ENCODE measurements at places on chromosomes 7 and 10.

DNA sequence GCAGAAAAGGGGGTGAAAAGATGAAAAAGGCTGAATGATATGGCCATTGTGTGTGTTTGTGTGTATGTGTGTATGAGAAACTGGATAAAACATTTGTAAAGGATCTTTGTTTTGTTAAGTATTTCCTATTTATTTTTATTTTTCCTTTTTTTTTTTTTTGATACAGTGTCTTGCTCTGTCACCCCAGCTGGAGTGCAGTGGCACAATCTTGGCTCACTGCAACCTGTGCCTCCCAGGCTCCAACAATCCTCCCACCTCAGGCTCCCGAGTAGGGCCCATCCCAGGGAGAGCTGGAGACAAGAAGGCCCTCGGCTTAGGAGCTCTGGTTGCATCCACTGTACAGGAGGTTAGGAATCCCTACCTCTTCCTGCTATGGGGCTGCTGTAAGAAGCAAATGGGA, 6.9 kb upstream of the CALML5 start:
- DNase-seq: peak; percentile 24

DNA sequence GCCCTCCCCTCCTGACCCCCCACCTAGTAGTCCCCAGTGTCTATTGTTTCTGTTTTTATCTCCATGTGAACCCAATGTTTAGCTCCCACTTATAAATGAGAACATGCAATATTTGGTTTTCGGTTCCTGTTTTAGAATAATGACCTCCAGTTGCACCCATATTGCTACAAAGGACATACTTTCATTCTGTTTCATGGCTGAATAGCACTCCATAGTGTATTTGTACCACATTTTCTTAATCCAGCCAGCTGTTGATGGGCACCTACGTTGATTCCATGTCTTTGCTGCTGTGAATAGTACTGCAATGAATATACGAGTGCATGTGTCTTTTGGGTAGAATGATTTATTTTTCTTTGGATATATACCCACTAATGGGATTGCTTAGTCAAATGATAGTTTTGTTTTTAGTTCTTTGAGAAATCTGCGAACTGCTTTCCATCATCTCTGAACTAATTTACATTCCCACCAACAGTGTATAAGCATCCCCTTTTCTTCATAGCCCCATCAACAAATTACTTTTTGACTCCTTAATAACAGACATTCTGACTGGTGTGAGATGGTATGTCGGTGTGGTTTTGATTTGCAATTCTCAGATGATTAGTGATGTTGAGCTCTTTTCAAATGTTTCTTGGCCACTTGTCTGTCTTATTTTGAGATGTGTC, 128.4 kb upstream of the PHYHIPL start:
- DNase-seq: no peak

DNA sequence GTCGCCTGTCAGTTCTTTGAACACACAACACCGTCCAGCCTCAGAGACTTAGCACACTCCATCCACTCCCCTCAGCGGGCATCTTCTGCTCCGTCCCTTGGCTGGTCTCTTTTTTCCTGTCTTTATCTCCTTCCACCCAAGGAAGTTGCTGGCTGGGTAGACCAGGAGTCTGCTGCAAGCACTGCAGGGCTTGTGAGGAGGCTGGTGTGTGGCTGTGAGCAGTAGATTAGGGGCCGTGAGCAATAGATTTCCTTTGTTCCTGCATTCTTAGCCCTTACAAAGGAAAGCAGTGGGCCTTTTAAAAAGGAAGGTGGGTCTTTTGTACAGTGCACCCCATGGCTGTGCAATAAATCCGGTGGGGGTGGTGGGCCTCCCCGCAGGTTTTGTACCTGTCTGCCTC, 100.3 kb upstream of the BTBD16 start:
- no peak for DNase-seq

- DNase-seq: no peak
These were observed 57.3 kb downstream of the INPP5F start for GRCh38 chr10:119782981-119783664.

DNA sequence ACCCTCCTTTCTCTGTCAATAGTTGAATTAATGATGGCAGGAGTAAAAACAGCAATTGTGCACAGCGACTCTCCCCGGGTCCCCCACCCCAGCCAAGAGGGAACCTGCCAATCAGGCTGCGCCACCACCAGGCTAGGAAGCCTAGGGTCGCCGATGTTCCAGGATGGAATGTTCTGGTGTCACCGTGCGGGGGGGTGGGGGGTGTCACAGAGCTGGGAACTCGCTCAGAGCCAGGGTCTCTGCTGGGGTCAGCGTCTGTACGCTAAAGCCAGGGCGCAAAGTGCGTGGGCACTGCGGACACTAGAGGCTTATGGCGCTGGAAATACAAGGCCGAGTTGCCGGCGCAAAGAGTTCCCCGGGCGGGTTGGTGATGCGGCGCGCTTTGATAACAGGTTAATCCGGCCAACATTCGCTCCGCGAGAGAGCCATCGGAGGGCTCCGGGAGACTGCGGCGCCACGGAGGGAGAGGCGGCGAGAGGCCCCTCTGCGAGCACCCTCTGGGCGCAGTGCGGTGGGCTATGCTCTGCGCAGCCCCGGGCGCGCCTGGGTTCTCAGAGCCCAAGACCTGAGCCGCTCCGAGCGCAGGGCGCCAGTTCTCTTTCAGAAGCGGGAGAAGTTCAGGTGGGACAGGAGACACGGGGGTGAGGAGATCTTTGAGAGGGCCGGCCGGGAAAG, 192.3 kb downstream of the EMX2 start:
- no peak for DNase-seq

GRCh38 chr7:54394834-54395233, 147.3 kb upstream of the VSTM2A start:
- no peak for DNase-seq

GRCh38 chr10:14089556-14090292, 241.0 kb downstream of the FRMD4A start:
- no peak for DNase-seq

GRCh38 chr10:122249991-122250750, 20.9 kb upstream of the BTBD16 start:
- peak; percentile 64 for DNase-seq

DNA sequence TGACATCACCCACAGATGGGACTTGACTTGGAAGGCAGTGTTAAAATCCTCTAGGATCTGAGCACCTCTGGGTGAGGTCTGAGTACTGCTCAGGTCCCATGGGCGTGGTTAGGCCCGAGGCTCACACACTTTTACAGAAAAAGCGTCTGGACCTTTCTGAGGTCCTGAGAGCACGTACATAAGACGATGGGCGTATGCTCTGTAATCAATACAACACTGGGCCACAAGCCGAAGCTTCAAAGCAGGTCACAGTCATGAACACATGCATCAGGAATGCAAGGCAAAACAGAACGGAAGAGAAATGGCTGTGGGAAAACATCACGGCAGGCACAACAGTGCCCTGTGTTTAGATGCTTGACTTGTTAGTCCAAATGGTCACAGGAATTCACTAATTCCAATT, 112.2 kb downstream of the LARP4B start:
- DNase-seq: no peak

GRCh38 chr10:74901867-74902450, 75.6 kb downstream of the KAT6B start:
- no peak for DNase-seq

- DNase-seq: no peak
These were observed 647.7 kb downstream of the GRM8 start for GRCh38 chr7:126605056-126605455.

- DNase-seq: no peak
These were observed 111.7 kb upstream of the MBL2 start for GRCh38 chr10:52883996-52884871.

DNA sequence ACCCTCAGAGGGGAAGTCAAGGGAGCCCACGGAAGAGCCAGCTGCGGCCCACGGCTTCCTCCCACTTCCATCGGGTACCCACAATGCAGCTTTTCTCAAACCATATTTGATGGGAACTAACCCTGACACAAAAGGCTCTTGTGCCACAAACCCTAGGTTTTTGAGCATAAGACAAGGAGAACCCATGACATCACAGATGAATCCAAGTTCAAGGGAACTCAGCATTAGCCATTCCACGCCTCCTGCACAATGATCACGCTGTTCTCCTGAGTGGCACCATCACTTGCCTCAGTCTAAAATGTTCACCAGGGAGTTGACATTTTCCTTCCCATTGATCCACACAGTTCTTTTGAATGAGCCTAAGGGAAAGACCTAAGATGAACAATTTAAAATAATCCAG, 70.4 kb downstream of the ITIH5 start:
- no peak for DNase-seq

DNA sequence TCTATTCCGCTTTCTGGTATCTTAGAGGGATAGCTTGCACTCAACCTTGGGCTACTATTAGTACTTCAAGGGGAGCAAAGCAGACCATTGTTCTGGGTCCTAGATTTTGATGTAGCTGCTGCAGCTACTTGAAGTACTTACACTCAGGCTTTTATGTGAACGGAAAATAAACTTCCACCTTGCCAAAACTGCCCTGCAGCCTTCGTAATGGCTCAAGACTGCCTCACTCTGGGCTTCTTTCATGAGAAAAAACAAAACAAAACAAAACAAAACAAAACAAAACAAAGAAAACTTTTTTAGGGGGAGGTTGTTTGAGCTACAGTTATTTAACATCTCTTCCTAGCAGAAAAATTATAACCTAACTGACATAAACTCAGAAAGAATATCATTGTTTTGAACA, 19.4 kb upstream of the EPHB6 start:
- DNase-seq: no peak

DNA sequence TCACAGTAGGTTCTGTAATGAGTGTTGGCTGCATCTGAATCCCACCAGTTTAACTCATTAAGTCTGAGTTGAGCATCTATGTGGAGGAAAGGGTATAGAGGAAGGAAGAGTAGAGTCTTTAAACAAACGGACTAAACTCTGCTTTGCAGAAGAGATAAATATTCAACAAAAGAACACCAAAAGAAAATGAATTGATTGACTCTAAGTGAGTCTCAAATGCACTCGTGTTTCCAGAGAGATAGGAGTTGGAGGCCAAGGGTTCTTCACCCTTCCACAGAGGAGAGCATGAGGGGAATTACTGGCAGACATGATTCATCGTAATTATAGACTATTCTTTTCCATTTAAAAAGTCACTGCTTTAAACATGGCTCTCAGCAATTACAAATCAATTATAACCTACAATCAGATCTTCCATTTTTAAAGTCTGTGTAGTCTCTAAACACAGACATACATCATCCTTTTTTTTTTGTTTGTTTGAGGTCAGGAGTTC, 56.3 kb downstream of the PLPP4 start:
- no peak for DNase-seq

- DNase-seq: no peak
These were observed 7.7 kb downstream of the ASB10 start for GRCh38 chr7:151179287-151179860.

- DNase-seq: peak; percentile 82
These were observed 509.0 kb upstream of the PODXL start for GRCh38 chr7:132065193-132065988.

- no peak for DNase-seq
These were observed 2.4 kb upstream of the ECHS1 start for GRCh38 chr10:133375357-133376115.

DNA sequence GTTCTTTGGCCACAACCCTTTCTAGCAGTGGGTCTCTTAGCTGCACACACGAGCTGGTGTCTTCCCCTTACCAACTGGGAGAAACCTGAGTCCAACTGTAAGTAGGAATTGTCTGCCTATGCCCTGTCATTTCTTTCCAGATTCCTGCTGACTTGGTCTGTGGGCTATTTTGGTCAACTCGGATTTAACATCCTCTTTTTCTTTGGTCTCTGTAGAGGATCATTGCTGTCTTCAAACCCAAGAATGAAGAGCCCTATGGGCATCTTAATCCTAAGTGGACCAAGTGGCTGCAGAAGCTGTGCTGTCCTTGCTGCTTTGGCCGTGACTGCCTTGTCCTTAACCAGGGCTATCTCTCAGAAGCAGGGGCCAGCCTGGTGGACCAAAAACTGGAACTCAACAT, 10.3 kb downstream of the PI4K2A start:
- no peak for DNase-seq

DNA sequence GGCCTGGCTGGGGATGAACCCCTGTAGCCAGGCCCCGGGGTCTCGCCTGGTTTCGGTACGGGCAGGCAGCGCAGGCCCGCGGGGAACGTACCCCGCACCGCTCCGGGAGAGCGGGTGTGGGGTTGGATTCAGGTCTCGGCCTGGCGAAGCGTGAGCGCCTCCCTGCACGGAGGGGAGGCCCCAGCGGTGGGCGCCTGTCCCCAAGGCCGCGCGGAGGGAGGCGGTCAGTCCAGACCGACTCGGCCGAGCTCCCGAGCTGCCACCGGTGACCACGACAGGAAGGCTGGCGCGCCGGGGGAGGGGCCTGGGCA, 378 bp upstream of the INPP5F start:
- no peak for DNase-seq

GRCh38 chr7:1671594-1672451, 1.7 kb downstream of the ELFN1 start:
- peak; percentile 48 for DNase-seq

GRCh38 chr10:67807855-67808456, 30.0 kb downstream of the DNAJC12 start:
- DNase-seq: no peak

DNA sequence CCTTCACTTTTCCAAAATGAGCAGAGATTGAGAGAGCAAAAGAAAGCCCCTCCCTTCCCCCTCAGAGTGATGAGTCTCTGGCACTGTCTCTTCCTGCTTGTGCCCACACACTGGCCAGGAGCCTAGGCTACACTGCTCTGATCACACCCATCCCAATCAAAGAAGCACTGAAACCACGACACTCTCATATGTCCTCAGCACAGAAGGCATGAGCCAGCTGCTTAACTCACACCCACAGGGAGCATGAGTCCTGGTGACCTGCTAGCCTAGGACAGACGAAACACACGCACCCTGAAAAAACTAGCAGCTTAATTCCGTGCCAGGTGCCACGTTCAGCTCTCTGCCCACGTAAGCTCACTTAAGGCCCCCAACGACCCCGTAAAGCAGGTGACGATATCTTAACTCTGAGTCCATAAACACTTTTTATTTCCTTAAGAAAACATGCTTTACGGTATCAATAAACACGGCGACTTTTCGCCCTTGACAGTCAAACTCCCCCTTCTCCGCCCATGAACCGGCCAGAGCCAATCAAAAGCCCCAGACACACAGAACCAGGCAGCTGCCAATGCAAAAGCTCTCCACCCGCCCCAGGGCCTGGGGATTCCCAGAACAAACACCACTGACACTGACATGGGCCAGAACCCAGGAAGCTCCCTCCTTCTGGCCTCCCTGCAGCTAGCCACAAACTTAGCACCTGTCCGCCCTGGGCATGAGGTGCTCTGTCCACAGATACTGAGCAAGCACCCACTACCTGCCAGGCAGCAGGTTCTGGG, 69.0 kb downstream of the TNRC18 start:
- DNase-seq: peak; percentile 95

DNA sequence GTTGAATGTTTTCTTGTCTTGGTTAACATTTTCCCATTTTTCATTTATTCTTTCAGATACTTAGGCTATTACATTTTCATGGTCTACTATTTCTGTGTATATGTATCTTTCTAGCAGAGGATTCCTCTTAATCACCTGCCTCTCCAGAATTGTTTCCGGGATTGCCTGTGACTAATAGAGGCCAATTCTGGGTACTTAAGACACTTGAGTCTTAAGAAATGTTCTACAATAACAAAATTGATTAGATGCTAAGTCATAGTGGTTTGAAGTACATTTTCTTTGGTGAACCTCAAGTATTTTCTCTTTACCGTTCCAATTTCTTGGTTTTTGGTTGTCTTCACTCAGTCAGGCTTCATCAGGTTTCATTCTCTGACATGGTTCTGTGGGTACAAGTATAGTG, 26.4 kb downstream of the BBS9 start:
- DNase-seq: no peak

Measured in sigmoid colon (tissue), 7 donors.